ENCODE measurements at places on chromosomes 4 and X. TPM values are rescaled to one million over a fixed set of nuclear protein-coding genes. Genes with fewer than 3 reads are reported as not detected.

ZAR1 gene
- not detected for total RNA-seq

DNA sequence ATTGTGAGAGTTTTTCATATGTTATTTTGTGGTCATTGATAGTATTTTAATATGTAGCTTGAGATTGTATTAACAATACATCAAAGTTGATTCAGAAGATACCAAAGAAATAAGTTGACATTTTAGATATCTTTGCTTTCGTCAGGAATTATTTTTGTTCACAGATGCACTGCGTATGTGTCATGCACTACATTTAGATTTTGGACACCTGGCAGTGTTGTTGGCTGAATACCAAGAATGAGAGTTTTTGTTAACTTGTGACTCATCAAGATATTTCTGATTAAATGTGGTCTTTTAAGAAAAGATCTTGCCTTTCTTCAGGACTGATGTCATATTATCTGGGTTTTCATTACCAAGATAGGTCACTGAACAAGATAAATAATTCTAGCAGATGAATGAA lies 633.4 kb downstream of the CENPC start:
- DNase-seq: no peak

- no peak for DNase-seq
Observed at GRCh38 chr4:174928575-174929253, 10.6 kb downstream of the ADAM29 start.

DNA sequence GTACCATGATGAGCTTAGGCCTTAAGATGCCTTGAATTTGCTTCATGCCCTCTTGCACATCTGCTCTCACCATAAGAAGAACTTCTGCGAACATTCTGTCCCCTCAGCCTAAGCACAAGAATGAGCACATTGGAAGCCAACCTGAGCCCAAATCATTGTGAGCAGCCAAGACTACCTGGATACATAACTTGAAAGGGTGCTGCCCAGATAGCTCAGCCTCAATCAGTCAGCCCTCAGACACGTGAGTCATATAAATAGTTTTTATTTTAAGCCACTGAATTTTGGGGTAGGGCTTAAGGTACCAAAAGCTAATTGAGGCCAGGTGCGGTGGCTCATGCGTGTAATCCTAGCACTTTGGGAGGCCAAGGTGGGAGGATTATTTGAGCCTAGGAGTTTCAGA lies 27.5 kb upstream of the BBS12 start:
- no peak for DNase-seq

- DNase-seq: no peak
Observed at GRCh38 chr4:120622601-120623000, 299.9 kb downstream of the PRDM5 start.

All from upper lobe of left lung (tissue), 6 donors.